Hindlimb muscle (tissue), 1 donor: ENCODE measurements at places on chromosomes 11 and 22.

DNA sequence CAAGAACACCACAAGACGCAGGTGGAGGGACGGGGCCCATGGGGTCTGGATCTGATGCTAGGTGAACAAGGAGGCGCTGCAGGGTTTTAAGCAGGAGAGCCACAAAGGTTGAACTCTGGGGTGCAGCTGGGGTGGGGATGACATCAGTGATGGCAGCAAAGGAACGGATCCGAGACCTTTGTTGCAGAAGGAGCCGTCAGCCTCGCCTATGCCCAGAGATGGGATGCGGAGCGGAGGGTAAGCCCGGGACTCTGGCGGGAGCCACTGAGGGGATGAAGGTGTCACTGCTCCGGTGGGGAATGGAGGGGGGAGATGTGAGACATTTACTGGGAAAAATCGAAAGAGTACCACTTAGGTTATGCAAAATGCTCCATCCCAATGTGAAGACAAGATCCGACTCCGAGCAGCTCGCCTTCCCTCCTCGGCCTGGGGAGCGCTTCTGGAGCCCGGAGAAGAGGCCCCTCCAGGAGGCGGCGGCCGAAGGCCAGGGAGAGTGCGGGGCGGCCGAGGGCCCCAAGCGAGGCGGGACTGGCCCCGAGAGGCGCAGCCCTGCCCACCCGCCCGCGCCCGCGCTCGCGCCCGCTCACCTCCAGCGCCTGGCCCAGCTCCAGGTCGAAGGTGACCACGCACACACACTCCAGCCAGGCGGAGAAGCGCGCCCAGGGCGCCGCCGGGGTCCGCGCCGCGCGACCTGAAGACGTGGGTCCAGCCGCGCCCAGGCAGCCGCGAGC lies 422 bp downstream of the DENND6B start:
- no peak for DNase-seq

DNA sequence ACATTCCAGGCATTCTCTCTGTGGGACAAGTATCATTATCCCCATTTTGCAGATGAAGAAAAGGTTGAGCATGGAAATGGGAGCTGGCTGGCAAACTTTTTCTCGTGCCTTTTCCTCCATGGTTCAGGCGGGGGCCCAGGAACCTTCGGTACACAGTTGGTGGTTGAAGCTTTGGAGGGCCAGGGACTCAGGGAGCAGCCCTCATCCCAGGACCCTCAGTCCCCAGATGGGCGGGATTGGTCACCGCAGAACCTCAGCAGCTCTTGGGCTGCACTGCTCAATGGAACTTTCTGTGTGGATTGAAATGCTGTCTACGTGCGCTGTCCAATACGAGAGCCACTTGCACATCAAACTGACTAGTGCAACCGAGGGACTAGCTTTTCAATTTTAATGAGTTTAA lies 61.2 kb downstream of the TSPAN18 start:
- no peak for DNase-seq

DNA sequence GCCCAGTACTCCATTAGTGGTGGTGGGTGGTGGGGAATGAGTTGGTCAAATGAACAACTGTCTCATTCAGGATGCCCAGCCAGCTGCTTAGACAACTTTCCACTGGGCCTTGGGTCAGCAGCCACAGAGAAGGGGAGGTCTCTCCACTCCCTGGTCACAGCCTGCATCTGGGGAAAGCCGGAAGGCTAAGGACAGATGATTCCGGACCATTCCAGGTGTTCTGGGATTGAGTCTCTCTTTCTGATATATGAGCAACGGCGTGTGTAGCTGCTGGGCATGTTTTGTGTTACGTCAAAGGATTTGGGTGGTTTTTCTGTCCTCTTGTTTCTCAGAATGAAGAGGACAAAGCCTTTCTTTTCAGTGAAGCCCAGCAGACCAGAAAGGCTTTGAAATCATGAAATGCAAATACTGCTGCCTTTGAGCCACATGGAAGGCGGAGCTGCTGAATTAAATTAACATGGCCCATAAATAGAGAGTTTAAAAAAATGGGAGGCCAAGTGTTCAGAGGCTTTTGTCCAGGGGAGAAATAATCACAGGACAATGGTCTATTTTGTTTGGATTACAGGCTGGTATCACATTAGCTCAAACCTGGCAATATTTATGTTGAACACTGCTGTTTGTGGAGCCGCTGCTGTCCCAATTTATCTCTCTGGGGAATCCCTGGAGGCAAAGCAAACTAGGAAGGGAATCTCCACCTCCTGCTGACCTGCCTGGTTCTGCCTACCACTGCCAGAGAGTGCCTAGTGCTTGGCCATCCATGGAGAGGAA lies 234.4 kb upstream of the E2F8 start:
- no peak for DNase-seq

- DNase-seq = peak; percentile 82
Measured at GRCh38 chr11:65663639-65664200, 1.0 kb upstream of the RELA start.

DNA sequence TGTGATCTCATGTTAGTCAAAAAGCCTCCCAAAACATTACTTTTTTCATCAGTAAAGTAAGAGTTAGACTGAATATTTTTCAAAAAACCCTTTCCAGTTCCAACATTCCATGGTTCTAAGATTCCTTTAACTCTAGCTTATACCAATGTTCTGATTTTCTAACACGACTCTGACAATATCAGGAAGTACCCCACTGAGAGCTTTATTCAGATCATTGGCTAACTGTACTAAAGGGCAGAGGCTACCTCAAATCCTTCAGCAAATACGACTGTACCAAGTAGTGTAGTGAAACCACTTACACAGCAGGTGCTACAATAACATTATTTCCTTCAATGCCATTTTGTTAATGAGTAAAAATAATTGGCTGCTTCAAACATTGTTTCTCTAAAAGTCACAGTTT lies 213.4 kb upstream of the PITPNB start:
- DNase-seq = no peak

DNA sequence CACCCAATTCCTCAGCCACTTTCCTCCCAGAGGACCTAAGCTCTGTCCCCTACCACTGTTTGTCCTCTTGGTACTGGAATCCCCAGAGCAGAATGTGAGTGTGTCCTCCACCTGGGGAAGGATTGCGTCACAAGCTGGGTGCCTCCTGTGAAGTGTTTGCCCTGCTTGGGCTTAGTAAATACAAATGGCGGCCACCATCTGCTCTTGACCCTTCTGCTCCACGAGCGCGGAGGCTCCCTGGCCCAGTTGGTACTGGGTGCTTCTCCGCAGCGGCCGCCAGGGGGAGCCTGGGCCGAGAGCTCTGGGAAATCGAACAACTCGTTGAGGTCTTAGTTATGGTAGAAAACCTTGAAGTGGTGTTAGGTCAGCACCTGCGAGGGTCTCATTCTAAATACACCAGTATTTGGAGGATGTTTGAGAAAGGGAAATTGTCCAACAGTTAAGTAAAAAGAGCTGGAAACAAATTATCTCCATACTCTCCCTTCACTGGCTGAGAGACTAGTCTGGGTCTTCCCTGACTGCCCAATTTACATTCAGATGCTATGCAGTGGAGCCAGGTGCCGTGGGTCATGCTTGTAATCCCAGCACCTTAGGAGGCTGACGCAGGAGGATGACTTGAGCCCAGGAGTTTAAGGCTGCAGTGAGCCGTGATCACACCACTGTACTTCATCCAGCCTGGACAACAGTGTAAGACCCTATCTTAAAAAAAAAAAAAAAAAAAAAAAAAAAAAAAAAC lies 74.6 kb upstream of the TEAD1 start:
- DNase-seq = no peak

- peak; percentile 46 for DNase-seq
Measured at GRCh38 chr22:26364066-26365015, 64.7 kb upstream of the ASPHD2 start.

- DNase-seq = no peak
Measured at GRCh38 chr22:49763138-49763537, 64.5 kb downstream of the BRD1 start.

- DNase-seq = no peak
Measured at GRCh38 chr22:43462701-43463100, 50.9 kb downstream of the MPPED1 start.
